Fibroblast of skin of right quadriceps (primary cell): ENCODE measurements at places on chromosomes 6 and 20.
A peak's percentile ranks its signal among the peaks of the same experiment; 100 is the strongest.

DNA sequence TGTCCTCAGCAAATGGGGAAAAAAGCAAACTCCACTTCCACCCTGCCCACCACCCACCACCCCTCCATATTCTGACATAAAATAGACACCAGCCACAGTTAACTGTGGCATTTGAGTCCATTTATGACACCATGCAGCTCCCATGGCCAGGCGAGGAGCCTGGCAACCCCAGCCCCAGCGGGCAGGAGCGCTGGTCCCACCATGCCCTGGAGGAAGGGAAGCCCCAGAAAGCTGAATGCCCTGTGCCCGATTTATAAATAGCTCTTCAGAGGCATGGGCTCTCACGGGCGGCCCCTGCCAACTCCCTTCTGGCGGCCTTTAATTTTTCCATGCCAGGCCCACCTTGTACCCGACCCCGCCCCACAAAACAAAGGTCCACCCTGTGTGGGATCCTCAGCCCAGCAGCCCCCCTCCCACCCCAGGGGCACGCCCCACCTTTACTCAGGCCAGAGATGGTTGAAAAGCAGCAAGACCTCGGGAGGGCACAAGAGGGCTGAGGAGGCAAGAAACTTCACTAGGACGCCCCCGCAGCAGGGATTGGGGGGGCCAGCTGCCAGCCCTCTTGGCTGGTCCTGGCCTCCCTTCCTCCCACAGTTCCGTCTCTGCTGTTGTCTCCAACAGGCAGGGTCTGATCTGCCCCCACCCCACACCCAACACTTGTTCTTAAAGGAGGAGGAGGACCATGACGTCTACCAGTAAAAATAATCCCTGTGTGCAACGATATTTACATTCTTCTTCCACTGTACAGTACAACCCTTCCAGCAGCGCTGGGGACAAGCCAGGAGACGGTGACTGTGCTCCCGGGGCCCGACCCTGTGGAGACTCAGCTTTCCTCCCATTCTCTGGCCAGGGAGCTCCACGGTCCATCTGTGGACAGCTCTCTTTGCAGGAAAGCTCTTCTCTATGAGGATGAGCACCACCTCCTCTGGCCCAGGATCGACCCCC is 115.6 kb upstream of the CDYL start:
- no peak for DNase-seq

GRCh38 chr6:158303210-158303731 is 9.0 kb upstream of the TULP4 start:
- DNase-seq, result no peak

DNA sequence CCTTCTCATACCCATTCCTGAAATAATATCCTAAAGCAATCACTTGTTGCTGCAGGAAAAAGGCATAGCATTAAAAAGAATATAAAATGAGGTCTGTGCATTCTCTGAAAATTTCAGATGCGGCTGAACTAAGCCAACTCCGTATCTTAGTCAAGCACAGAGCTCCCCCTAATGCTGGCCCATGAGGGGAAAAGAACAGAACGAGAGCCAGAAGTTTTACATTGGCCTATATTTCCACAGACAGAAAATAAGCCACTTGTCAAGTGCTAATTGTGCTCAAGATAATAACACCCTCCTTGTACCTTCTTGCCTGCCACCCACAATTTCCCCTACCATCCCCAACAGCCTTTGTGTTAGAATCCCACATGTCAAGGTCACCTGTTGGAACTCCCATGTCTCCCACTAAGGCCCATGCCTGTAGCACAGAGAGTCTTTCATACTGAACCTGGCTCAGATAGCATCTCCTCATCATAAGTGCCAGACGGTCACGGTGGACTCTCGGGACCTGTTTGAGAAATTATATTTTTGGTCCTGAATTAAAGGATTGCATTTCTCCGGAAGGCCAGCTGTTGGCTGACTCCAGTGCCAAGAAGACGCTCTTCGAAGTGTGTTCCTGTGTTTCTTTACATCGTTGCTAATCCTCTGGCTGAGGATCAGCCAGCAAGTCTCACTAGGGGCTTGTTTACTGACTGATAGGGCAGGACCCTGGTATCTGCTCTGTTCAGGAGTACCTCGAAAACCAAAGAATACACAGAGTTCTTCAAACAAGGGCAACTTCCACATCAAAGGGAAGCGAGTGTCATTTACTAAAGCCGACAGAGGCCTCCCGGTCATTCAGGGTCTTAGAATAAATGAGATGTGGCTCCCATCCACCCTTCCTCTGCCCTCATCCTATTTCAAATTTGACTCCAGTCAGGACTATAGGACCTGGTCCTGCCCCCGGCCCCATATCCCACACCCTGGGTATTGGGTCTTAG is 183.4 kb upstream of the FBXL4 start:
- DNase-seq, result no peak

DNA sequence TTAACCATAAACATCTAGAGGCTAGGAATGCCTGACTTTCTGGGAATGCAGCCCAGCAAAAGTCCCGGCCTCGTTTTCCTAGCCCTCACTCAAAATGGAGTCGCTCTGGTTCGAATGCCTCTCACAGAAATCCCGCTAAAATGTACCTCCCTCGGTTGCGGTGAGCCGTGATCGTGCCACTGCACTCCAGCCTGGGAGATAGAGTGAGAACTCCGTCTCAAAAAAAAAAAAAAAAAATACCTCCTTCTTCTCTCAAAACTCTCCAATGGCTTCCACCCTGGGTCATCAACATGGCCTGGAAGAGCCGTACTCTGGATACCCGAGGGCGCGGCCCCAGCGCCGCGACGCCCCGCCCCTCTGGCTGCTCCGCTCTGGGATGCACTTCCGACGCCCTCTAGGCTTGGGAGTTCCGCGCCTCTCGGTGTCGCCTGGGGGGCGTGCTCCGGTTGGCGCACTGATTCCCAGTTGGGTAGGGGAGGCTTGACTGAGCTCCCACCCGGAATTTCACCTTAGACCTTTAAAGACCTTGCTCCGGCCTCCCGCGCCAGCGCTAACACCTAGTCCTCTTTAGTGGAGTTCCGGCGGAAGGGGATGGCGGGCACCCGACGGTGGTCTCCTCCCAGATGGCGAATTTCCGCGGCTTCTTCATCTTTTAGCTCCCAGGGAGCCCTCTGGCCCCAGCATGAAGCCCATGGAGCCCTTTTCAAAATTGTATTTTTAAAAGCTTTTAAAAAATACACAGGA is 12.3 kb downstream of the HMGN4 start:
- DNase-seq, result peak; percentile 59

DNA sequence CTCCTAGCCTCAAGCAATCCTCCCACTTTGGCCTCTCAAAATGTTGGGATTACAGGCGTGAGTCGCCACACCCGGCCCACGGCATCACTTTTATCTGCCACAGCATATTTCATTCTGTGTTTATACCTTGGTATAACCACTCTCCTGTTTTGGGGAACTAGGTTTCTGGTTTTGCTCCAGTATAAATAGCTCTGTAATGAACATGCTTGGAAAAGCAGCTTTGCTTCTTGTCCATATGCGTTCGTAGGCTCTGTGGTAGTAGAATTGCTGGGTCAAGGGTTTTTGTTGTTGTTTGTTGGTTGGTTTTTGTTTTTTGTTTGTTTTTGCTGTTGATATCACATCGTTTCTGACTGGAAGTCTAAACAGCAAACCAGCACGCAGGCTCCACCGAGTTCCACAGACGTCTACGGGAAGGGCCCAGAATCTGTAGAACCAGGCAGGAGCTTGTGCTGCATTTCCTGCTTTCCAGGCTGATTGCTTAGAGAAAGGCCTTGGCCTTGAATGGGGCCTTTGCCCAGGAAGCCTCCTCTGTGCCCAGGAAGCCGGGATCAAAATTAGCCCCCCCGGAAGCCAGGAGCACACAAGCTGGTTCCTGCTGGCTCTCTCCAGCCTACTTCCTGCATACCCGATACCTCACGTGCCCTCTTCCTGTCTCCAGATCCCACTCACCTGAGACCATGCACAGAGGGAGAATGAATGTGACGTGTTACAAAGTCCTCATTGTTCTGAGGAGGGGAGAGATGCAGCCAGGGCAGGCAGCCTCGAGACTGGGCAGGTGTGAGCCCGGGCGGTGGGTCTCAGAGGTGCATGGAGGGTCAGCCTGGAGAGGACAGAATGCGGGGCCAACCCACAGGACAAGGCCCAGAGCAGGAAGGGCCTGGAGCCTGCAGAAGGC is 34.7 kb downstream of the AAR2 start:
- DNase-seq, result no peak

- no peak for DNase-seq
Measured at GRCh38 chr6:139378226-139378625, 3.8 kb upstream of the CITED2 start.

DNA sequence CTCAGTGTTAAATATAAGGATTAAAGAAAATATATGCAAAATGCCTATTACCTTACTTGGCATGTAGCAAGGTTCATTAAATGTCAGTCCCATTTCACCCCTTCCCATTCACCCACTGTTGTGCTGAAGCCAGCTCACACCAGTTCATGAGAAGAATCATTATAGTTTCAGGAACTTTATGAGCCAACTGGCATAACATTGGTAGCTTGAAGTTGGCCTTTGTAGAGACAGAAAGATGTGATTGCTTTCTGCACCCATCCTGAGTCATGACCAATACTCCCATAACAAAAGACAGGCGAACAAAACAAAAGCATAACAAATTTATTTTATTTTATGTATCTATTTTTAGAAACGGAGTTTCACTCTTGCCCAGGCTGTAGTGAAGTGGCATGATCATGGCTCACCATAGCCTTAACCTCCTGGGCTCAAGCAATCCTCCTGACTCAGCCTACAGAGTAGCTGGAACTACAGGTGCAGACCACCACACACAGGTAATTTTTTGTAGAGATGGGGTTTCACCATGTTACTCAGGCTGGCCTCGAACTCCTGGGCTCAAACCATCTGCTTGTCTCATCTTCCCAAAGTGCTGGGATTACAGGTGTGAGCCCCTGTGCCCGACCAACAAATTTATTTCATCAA is 17.6 kb upstream of the IER3 start:
- no peak for DNase-seq

- DNase-seq, result no peak
Measured at GRCh38 chr6:161152907-161153662, 120.8 kb downstream of the AGPAT4 start.

- peak; percentile 13 for DNase-seq
Measured at GRCh38 chr6:28537509-28538140, 11.9 kb downstream of the GPX5 start.

GRCh38 chr20:20856306-20856705 is 143.9 kb upstream of the RALGAPA2 start:
- DNase-seq, result no peak

DNA sequence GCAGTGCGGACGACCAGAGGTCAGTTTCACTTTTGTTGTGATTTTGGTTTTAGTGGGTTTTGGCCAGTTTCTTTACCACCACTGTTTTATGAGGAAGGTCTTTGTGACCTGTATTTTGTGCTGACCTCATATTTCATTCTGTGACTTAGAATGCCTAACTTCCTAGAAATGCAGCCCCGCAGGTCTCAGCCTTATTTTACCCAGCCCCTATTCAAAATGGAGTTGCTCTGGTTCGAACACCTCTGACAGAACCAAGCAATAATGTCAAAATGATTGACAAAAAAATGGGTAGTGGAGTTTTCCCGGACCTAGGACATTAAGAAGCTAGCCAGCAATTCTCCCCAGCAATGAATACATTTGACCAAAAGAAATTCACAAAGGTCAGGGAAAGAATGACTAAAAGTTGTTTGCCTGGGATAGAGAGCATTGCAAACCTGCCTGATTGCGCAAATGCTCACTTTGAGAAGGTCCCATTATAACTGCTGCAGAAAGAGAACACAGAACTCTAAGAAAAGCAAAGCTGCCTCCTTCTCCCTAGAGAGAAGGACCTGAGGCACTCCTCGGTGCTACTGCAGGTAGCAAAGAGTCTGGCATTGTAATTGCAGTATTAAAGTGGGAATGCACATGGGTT is 288.8 kb downstream of the ADGB start:
- no peak for DNase-seq

DNA sequence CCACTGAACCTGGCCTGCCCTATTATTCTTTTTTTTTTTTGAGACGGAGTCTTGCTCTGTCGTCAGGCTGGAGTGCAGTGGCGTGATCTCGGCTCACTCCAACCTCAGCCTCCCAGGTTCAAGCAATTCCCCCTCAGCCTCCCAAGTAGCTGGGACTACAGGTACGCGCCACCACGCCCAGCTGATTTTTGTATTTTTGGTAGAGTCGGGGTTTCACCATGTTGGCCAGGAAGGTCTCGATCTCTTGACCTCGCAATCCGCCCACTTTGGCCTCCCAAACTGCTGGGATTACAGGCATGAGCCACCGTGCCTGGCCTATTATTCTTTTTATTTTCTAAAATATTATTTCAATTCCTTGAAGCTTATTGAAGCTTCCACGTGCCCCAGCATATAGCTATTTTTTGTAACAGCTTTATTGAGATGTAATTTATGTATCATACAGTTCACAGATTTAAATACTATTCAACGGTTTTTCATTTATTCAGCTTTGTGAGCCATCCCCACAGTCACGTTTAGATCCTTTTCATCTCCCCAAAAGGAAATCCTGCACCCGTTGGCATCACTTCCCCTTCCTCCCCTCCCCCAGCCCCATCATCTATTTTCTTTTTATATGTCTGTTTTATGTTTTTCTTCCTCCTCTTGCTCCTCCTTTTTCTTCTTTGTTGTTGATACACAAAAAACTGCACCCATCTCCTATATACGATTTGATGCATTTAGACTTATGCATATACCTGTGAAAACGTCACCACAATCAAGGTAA is 13.5 kb upstream of the MDFI start:
- DNase-seq, result no peak

DNA sequence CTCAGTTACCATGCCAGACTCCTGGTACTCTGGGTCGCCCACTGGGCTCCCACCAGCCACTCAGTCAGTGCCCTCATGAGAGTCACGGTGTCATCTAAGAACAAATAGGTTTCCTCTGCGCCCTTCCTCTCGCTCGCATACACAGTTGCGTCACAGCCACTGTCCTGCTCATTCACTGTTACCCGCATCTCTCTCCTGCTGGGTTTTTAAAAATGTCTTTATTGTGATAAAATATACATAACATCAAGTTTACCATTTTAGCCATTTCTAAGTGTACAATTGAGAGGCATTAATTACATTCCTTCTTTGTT is 4.0 kb downstream of the TEAD3 start:
- no peak for DNase-seq

DNA sequence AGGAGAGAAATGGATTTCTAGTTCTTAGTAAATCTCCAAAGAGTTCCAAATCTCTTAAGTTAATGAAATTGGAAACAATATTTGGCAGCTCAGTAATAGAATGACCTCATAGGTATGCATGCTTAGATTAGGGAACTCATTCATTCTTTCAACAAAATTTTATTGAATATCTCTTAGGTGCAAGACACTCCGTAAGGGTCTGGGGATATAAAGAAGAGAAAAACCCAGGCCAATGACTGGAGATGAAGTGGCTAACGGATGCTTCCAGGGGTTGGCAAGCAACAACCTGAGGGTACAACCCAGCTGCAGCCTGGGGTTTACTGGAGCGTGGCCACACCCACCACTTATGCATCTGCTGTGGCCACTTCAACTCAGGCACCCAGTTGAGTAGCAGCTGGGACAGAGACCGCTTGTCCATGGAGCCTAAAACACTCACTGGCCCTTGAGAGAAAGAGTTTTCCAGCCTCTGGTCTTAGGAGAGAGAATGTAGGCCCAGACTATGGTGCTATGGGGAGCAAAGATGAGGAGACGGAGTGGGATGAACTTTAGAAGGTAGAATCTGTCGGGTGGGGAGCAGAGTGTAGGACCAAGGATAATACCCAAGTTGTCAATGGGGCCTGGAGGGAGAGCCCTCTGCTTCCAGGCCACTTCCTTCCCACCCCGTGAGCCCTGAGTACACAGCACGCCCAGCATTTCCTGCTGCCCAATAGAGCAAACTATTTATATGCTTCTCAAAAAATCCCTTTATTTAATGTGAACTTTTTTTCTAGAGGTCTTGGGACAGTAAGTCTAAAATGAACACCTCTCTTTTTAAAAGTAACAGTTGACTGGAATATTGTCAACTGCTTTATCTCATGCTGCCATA is 46.8 kb upstream of the PXDC1 start:
- no peak for DNase-seq
